Activated T-helper 1 cell treated with anti-CD3 and anti-CD28 coated beads, Interleukin-2, amount 50 U/mL, for 16 hours (primary cell): ENCODE measurements at places on chromosomes 5 and 9.

- DNase-seq, result no peak
These were observed 20.6 kb downstream of the C5 start for GRCh38 chr9:121029469-121029868.

- DNase-seq, result no peak
These were observed 54.0 kb upstream of the FCN2 start for GRCh38 chr9:134826336-134827285.

GRCh38 chr9:87428659-87429058 is 69.0 kb upstream of the DAPK1 start:
- DNase-seq, result no peak

DNA sequence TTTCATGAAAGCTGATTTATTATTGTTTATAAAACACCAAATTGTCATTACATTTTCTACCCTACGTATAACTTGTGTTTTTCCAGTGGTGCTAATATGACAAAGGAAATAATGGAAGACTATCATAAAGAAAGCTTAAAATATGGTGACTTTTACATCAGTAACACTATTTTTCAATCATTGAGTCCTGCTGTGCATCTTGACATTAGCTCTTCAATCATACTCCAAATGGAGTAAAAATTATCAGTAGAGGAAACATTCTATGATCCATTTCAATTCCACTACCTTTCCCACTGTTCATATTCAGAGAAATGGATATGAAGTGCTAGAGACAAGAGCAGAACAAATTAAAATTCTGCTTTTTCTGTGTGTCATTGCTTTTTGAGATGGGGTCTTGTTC is 536.6 kb downstream of the RAB3C start:
- no peak for DNase-seq

DNA sequence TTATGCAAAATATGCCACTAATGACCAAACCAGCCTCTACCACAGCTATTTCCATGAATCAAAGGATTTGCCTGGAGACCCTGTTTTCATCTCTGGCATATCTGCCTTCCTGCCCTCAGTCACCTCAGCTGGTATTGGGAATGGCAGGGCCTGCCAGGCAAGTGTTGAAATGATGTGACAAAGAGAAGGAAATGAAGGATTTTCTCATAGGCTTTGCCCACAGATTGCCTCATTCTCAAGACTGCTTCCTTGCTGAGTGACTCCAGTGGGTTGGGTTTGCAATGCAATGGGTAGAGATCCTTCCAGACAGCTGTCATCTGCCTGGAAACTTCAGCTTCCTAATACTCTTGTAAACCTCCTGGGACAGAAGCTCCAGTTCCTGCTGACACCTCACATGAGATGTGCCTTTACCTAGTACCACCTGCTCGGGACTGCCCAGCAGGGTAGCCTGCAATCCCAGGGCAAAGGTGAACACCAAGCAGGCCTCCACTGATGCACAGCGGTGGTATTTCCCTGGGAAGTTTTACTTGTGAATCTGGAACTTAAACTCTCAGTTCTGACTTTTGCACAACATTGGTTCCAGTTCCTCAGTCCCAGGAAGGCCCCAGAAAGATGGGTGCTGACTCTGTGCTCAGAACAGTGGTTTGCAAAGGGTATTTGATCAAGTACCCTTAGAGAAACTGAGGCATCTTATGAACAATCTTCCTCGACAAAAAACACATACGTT is 64.8 kb upstream of the SLC1A1 start:
- DNase-seq, result no peak

GRCh38 chr9:81724242-81724889 is 35.0 kb upstream of the TLE1 start:
- DNase-seq, result no peak

- no peak for DNase-seq
These were observed 94.9 kb upstream of the NR4A3 start for GRCh38 chr9:99726758-99727157.

DNA sequence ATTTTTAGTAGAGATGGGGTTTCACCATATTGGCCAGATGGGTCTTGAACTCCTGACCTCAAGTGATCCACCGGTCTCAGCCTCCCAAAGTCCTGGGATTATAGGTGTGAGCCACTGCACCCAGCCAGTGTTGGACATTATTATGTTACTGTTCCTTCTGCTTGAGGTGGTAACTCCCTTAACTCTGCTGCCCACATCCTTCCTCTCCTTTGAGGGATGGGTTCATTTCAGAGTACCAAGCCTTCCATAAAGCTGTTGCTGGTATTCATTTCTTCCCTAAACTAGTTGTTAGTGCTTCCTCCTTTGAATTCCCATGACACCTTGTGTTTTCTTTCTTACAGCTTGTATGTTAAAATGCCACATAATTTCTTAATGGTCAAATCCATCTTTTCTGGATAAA is 54.0 kb downstream of the CTNNA1 start:
- no peak for DNase-seq

DNA sequence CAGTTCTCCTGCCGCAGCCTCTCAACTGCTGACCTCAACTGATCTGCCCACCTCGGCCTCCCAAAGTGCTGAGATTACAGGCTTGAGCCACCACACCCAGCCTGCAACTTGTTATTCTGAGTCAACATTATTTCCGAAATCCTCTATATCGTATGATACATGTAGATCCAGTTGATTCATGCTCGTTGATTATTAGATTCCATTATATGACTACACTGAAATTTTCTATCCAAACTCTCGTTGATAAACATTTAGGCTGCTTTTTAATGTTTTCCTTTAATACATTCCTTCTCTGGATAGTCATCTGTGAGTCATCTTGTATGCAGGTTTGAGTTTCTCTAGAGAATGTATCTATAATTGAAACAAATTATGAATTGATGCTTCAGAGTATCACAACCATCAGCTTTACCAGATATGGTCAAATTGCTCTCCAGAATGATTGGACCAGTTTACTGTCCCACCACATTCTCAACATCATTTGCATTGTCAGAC is 4.1 kb downstream of the CDK7 start:
- DNase-seq, result no peak
